A673 (cell line): ENCODE measurements at places on chromosomes 1 and 21. TPM values are rescaled to one million over a fixed set of nuclear protein-coding genes. Genes with fewer than 3 reads are reported as not detected.
A peak's percentile ranks its signal among the peaks of the same experiment; 100 is the strongest.

DNA sequence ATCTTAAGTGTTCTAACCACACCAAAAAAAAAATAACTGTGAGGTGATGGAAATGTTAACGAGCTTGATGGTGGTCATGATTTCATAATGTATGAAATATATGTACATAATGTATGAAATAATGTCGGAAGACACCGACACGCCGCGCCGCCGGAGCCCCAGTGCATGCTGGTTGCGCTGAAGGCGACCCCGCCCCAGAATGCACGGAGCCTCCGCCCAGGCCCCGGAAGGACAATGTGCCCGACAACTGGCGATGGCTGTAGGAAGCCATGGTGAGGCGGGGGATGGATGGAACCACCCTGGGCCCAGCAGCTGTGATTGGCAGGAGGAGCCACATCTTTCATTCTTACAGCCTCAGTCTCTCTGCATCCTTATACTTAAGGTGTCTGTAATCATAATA, 7.4 kb downstream of the OR2T10 start:
- H3K4me3 ChIP-seq = no peak overlapping the region
- no peak overlapping the region for H3K27ac ChIP-seq
- H3K27me3 ChIP-seq = no peaks in the 10 kb centered on the region

DNA sequence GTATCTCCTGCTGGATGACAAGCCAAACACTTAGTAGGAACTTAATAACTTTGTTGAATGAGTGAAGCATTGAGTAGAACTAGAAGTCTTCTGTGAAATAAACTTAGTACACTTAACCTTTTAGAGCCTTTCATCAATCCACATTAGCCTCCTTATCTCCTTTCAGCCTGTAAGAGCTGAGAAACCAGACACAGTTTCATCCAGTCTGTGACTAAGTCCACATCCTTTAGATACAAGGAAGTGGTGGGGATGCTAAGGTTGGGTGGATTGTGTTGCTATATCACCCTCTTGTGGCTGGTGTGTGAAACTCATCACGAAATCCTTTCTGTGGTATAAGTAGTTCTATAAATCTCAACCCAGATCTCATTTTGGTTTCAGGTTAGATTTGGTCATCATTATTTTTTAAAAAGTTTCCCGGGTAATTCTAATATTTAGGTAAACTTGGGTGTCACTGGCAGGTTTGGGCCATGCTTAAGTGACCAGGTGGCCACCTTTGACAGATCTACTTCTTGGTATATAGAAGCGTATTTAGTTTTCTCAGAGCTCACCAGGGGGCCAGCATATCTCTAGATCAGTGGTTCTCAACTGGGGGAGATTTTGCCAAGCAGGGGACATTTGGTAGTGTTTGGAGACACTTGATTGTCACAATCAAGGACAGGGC, 27.8 kb upstream of the CD84 start:
- H3K36me3 ChIP-seq = no peaks in the 10 kb centered on the region
- H3K27ac ChIP-seq = no peak overlapping the region
- peaks cover 15% of the 10 kb centered on the region for H3K4me1 ChIP-seq
- DNase-seq = peak; percentile 88
- no peak overlapping the region for H3K4me3 ChIP-seq

DNA sequence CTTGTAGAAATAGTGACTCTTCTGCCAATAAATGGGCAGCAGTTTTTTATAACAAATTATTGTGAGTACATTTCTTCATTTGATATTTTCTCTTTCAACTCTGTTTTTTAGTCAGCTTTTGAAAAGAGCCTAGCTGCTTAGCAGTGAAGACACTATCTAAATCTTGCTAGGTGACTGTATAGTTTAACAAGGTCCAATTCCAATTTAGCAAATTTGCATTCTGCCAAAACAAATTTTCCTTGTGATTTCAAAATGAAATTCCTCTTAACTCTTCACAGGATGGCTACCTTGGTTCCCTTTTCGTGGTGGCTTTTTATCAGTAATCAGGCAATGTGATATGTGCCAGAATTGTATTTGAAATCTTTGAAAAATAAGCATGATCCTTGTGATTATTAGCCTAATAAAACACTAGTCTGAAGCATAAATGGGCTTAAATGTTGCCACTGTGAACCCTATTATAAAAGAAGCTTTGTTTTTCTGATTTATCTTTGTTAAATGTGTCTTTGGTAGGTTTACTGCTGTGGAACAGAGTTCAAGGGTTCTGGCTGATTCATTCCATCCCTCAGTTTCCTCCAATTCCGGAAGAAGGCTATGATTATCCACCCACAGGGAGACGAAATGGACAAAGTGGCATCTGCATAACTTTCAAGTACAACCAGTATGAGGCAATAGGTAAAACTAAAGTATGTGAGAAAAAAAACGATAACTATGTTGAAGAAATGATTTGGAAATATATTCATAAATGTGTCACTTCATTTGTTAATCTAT, 12.2 kb downstream of the DNASE2B start:
- no peak overlapping the region for H3K27ac ChIP-seq
- no peaks in the 10 kb centered on the region for H3K27me3 ChIP-seq
- DNase-seq = no peak
- H3K4me1 ChIP-seq = peaks cover 3% of the 10 kb centered on the region
- no peaks in the 10 kb centered on the region for H3K36me3 ChIP-seq

DNA sequence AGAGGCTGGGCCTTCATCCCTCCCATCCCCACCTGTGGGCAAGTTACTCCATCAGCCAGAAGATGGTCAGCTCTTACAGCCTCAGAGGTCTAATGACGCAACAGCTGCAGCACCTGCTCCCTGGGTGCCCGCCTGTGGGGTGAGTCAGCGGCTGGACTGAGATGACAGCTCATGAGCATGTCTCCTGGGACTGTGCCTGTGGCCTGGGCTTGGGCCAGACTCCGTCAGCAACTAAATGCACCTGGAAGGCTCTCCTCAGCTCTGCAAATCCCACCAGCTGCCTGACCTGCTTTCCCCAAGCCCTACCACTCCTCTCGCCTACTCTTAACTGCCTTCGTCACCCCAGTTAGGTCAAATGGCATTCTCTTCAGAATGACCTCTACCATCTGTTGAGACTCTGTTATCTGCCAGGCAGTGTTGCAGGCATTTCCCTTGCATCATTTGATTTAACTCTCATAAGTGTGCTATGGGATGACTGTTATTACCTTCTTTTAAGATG, 47.7 kb downstream of the ETS2 start:
- no peak for DNase-seq
- no peak overlapping the region for H3K4me3 ChIP-seq
- H3K27ac ChIP-seq = no peak overlapping the region
- no peaks in the 10 kb centered on the region for H3K4me1 ChIP-seq
- no peaks in the 10 kb centered on the region for H3K27me3 ChIP-seq

- DNase-seq = no peak
- H3K27ac ChIP-seq = no peak overlapping the region
- H3K4me3 ChIP-seq = no peak overlapping the region
- H3K27me3 ChIP-seq = peaks cover 51% of the 10 kb centered on the region
Measured at GRCh38 chr1:31412205-31412604, 808 bp upstream of the SERINC2 start.

- no peak for DNase-seq
- H3K27me3 ChIP-seq = no peaks in the 10 kb centered on the region
- H3K4me1 ChIP-seq = no peaks in the 10 kb centered on the region
Measured at GRCh38 chr1:22225858-22226589, 83.1 kb upstream of the WNT4 start.

- peaks cover 45% of the 10 kb centered on the region for H3K36me3 ChIP-seq
- no peak overlapping the region for H3K27ac ChIP-seq
- H3K4me3 ChIP-seq = no peak overlapping the region
- DNase-seq = no peak
Measured at GRCh38 chr1:231272173-231272572, 31.2 kb downstream of the GNPAT start.

DNA sequence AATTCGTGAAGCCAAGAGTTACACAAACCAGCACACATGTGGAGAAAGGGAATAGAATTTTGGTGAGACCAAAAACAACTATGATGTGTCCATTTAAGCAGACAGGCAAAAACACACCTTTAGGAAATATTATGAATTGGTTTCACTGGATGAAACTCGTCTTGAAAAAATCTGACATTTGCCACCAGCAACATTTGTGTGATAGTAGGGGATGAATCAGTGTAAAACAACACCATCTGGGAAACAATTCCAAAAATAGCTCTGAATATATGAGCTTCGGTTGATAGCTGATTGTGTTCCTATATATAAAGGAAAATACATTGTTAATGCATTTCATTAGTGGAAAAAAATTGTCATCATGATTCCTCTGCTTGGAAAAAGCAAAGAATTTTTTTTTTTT, 327.8 kb downstream of the PAPPA2 start:
- H3K36me3 ChIP-seq = no peaks in the 10 kb centered on the region
- H3K4me1 ChIP-seq = no peaks in the 10 kb centered on the region
- no peaks in the 10 kb centered on the region for H3K27me3 ChIP-seq
- no peak overlapping the region for H3K27ac ChIP-seq
- no peak overlapping the region for H3K4me3 ChIP-seq

DNA sequence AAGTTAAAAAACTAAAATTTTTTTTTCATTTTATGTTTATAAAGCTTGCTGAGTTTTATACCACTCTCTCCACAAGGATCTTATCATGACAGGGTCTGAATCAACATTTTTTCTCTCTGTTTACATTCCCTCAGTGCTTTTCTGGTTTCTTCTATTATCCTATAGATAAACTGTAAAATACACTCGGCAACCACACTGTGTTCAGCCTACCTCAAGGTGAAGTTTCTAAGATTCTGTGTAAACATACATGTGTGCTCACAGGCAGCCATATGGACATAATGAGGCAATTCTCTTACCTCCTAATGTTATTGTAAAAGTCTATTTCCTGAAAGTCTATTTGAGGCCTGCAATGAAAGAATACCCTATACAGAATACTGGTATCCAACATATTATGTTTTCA, 114.6 kb downstream of the NTPCR start:
- no peaks in the 10 kb centered on the region for H3K36me3 ChIP-seq
- H3K27me3 ChIP-seq = no peaks in the 10 kb centered on the region
- no peaks in the 10 kb centered on the region for H3K4me1 ChIP-seq
- H3K27ac ChIP-seq = no peak overlapping the region
- no peak overlapping the region for H3K4me3 ChIP-seq
- no peak for DNase-seq

GRCh38 chr21:25949701-25950100, 214.9 kb downstream of the GABPA start:
- peaks cover 23% of the 10 kb centered on the region for H3K4me1 ChIP-seq
- no peak for DNase-seq
- H3K27me3 ChIP-seq = no peaks in the 10 kb centered on the region

DNA sequence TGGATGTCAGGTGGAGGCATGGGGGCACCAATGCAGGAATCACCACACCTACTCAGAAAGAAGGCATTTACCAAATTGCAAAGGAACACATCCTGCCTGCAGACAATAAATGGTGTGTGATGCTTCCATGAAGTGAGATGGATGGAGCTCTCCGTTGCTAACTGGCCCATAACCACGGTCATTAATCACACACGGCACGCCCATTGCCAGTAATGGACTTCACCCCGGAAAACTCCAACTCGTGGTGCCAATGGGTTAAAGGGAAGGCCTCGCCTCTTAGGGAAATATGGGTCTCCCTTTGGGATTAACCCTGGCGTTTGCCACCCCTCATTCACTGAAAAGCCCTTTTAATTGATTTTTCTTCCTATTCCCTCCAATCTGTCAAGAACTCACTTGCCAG, 443.1 kb upstream of the DAB1 start:
- DNase-seq = no peak
- no peak overlapping the region for H3K4me3 ChIP-seq
- H3K27me3 ChIP-seq = no peaks in the 10 kb centered on the region
- H3K27ac ChIP-seq = no peak overlapping the region

DNA sequence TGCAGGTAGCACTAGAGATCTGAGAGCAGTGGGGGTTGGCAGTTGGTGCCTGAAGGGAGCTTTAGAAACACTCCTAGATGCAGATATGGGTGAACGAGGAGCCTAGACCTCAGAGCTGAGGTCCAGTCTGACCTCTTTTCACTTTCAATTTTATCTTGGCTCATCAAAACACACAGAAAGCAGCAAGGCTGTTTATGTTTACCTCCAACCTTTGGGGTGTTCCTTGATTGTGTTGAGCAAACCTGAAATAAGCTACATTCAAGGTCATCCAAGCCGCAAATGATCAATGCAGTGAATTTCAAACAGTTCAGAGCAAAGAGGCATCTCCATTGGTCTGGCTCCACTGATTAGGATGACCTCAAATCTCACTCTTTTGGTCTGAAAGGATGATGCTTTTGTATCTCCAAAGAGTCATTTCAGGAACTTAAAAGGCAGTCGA, 1.3 kb downstream of the LY9 start:
- H3K36me3 ChIP-seq = no peaks in the 10 kb centered on the region
- no peak overlapping the region for H3K27ac ChIP-seq
- DNase-seq = no peak
- H3K4me1 ChIP-seq = no peaks in the 10 kb centered on the region

DNA sequence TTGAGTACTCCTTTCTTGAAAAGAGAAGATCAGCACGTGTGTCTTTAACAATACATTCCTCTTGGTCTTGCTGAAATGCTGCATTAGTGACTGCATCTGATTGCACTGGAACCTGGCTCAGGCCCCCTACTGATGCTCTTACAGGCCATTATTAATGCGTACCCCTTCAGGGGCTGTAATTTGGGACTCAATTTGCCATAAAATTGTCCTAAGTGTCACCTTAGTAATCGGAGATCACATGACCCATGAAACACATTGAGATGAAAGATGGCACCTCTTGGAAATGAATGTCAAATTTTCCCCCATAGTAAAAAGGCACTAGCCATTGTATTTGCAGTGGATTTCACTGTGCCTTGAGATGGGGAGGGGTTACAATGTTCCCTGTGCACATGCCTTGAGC, 563.3 kb downstream of the KIF26B start:
- H3K27ac ChIP-seq = no peak overlapping the region
- DNase-seq = no peak
- H3K36me3 ChIP-seq = no peaks in the 10 kb centered on the region
- H3K27me3 ChIP-seq = no peaks in the 10 kb centered on the region
- H3K4me1 ChIP-seq = no peaks in the 10 kb centered on the region

- H3K4me3 ChIP-seq = no peak overlapping the region
- peak; percentile 98 for DNase-seq
- no peaks in the 10 kb centered on the region for H3K36me3 ChIP-seq
Measured at GRCh38 chr1:162310337-162310736, 66.3 kb downstream of the SPATA46 start.

GRCh38 chr1:29876902-29877301, 640.6 kb downstream of the PTPRU start:
- DNase-seq = peak; percentile 52
- no peaks in the 10 kb centered on the region for H3K4me1 ChIP-seq
- no peak overlapping the region for H3K27ac ChIP-seq

The LORICRIN gene
- total RNA-seq = not detected in 2 replicates

The GPR137B gene
- 6.4 and 7.1 TPM in 2 replicates for total RNA-seq

The ZMPSTE24 gene
- 57.5 and 72.1 TPM in 2 replicates for total RNA-seq

The PLA2G2F gene
- not detected in 2 replicates for total RNA-seq

The SLAMF8 gene
- total RNA-seq = not detected in 2 replicates

The TCP10L gene
- 2.5 and 3.7 TPM in 2 replicates for total RNA-seq

The VHLL gene
- not detected in 2 replicates for total RNA-seq

The AADACL3 gene
- total RNA-seq = not detected in 2 replicates

The TSPEAR gene
- total RNA-seq = 8.3 and 12.4 TPM in 2 replicates

The CSF3R gene
- total RNA-seq = not detected in 2 replicates

The APOBEC4 gene
- total RNA-seq = not detected in 2 replicates

The SPATA46 gene
- total RNA-seq = not detected in 2 replicates

The PAX7 gene
- 29.8 and 36.5 TPM in 2 replicates for total RNA-seq

The AVPR1B gene
- total RNA-seq = not detected in 2 replicates
